ENCODE measurements at places on chromosomes 2 and 18. TPM values are rescaled to one million over a fixed set of nuclear protein-coding genes. Genes with fewer than 3 reads are reported as not detected.

The D2HGDH gene
- total RNA-seq: 18.2 TPM

The CYRIA gene
- 2.8 TPM for total RNA-seq

DNA sequence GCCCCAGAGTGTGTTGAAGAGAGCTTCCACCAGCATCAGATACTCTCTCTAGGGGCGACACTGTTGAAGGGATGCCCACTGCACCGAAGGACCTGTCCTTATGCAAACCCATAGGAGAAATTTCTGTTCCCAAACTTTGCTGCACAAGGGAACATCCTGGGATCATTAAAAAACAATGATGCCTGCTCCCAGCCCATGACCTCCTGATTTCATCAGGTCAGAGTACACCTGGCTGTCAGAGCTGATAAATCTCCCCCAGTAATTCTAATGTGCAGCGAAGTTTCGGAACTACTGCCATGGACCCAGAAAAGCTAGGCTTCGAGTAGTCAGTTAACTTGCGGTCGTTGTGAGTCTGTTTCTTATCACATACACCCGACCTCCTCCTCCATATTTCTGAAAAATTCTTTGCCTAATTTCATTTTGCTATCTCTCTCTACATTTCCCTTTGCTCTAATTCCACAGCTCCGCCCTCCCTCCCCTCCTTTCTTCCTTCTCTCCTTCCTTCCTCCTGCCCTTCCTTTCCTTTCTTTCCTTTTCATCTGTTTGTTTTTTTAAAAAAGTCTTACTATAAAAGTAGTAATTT is 18.8 kb downstream of the FAM124B start:
- H3K27ac ChIP-seq: no peak overlapping the region
- DNase-seq: no peak
- no peaks in the 10 kb centered on the region for H3K4me1 ChIP-seq
- no peak overlapping the region for H3K4me3 ChIP-seq
- H3K27me3 ChIP-seq: no peaks in the 10 kb centered on the region

GRCh38 chr2:67515538-67515937 is 118.4 kb downstream of the ETAA1 start:
- no peak overlapping the region for H3K4me3 ChIP-seq
- H3K27me3 ChIP-seq: peaks cover 4% of the 10 kb centered on the region
- DNase-seq: no peak

DNA sequence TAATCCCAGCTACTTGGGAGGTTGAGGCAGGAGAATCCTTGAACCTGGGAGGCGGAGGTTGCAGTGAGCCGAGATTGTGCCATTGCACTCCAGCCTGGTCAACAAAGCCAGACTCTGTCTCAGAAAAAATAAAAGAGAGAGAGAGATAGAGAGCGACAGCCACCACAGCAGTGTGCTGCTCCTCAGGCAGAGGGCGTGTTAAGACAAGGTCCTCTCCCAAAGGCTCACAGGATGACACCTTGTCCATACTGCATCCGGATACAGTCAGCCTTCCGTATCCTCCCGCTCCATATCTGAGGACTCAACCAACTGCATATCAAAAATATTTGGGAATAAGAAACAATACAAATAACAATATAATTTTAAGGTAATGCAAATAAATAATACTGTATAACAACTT is 20.1 kb downstream of the ARL4C start:
- no peaks in the 10 kb centered on the region for H3K36me3 ChIP-seq
- H3K27ac ChIP-seq: no peak overlapping the region
- no peak for DNase-seq
- no peak overlapping the region for H3K4me3 ChIP-seq
- H3K4me1 ChIP-seq: peaks cover 64% of the 10 kb centered on the region
